ENCODE measurements at places on chromosomes 3 and 15. TPM values are rescaled to one million over a fixed set of nuclear protein-coding genes. Genes with fewer than 3 reads are reported as not detected.
A peak's percentile ranks its signal among the peaks of the same experiment; 100 is the strongest.

DNA sequence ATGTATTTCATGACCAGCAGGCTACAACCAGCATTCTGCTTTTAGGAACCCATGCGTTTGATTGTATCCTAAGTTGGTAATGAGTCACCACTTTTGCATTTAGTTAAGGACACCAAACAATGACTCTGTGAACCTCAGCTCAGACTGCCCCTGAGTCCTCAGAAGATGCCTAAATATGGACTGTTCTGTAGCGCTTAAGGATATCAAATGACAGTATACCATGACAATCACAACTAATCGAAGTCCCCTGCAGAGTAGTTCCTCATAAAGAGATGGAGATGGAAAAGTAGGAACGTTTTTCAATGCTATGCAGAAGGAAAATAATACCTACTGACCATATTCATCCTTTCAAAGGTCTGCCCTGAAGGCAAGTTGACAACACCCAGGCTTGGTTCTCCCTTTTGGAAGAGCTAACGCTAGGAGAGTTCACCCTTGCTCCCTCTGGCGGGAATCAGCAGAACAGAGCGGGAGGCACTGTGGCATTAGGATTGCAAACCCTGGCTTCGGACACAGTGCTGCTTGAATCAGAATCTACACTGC, 508.6 kb downstream of the FHIT start:
- DNase-seq, result no peak

DNA sequence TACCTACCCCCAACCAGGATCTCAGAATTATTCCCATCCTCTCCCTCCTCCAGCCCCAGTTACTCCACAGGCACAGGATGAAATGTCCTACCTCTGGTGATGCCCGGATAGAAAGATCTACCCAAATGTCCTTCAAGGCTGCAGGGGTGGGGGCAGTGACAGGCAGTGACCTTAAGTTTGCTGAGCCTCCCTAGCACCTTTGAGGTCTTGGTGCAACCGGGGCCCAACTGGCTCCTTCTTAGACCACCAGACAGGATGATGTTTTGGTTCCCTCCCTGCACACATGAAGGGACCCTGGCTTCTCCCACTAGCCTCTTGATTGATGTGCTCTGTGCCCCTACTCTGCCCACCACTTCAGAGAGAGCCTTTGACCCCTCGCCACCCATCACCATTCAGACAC, 36.4 kb downstream of the EXOG start:
- no peak for DNase-seq

GRCh38 chr3:120688121-120688520, 6.1 kb upstream of the HGD start:
- DNase-seq, result peak; percentile 50

DNA sequence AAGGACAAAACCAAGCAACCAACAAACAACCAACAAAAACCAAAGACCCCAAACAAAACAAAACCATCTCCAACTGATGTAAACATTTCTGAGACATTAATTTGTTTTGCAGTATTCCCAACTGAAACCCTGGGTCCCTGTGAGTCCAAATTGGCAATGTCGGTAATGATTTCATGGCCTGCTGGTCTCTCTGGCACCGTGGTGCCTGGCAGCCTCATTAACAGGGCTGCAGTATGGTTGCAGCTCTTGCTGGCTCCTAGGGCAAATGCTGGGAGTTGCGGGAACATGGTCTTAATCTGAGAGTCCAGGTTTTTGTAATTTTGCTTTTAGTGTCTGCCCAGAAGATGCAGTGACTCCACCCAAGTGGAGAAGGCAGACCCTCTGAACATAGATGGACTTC, 128.3 kb downstream of the SV2B start:
- no peak for DNase-seq

DNA sequence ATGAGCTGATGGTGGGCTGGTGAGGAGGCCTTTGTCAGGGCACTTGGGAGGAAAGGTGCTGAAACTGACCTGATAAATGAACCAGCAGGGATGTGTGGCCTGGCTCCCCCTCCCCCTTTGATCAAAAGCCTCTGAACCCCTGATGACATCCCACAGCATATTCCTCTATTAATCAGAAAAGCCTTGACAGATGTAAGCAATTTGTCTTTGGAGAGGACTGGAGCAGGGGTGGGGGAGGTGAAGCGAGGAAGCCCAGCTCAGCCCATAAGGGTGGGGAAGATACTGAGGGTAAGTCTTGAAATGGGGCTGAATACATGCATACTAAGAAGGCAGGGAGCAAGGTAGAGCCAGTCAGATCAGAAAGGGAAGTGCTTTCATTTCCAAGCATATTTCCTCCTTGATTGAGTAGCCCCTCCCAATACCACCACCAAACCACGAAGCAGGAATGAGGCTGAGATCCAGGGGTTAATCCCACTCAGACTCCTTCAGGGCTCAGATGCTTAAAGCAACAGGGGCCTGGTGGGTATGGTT, 34.7 kb upstream of the MRPS22 start:
- peak; percentile 57 for DNase-seq

- no peak for DNase-seq
Observed at GRCh38 chr3:110793611-110794010, 278.0 kb upstream of the NECTIN3 start.

GRCh38 chr3:172626021-172626640, 84.7 kb downstream of the NCEH1 start:
- no peak for DNase-seq

DNA sequence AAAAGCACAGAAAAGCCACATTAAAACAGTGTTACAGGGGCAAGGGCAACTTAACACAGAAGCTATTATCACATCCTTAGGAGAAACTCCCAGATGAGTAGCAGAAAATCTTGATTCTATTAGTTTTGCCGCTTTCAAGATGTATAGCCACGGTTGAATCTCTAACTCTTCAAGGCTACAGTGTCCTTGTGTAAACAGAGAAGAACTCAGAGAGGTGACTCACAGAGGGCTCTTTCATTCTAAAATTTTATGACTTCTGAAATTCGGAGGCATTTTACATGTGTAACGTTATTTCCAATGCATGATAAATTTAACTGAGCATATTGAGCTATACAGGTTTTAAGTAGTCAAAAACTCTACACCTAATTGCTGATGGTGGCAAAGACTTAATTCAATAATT, 846.6 kb downstream of the GBE1 start:
- DNase-seq, result no peak

DNA sequence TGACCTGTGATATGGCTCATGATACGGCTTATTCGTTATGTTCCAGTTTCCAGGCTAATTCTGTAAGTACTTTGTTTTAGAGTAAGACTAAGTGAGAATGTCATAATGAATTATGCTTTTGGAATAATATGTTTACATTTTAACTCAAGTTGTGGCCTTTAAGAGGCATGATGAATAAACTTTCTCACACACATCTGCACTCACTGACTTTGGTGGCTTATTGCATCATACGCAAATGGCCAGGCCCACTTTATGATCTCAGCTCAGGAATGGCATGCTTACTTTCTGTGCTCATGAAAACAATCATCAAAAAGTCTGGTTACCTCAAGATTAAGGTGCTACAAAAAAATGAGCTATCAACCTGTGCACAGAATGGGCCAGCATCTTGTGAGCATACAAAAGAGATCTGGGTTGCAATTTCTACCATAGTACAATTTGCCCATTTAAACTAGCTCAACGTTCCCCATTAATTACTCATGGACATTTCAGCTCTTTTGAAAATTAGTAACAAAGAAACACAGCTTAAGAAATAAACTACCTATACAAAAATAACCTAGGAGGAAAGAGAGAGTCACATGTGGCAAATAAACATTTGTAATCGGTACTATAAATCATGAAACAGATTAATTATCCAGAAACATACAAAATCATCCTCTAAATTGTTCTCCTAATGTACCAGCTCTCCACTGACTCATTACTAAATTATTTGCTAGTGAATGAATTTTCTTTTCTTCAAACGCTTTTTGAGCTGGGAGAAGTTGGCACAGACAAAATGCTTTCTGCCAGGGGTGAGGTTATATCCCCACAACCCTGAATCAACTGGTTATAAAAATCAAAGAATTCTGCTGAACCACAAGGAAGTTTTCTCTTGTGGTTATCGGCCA, 439.0 kb upstream of the ADAMTS9 start:
- DNase-seq, result peak; percentile 55

GRCh38 chr15:93035092-93035915, 53.7 kb downstream of the RGMA start:
- DNase-seq, result no peak

DNA sequence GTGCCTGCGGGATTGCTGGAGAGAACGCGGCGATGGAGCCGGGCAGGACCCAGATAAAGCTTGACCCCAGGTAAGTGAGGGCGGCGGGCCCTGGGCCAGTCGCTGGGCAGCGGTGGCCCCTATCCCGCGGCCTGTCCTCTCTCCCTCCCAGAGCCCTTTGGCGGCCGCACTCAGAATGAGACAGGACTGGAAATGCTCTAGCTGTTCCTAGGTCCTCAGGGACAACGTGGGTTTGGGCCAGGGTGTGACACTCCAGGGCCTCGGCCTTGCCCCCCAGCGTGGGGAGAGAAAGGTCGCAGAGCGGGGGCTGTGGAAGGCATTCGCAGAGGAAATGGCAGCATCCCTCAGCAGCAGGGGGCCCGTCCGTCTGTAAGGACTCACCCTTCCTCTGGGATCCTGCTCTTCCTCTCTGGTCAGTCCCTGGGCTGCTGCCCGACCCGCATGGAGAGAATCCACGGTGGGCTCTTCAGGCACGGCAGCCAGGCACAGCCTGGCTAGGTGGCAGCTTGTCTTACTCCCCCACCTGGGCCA, 412 bp downstream of the SLC51A start:
- no peak for DNase-seq

- DNase-seq, result no peak
Observed at GRCh38 chr3:189626286-189626685, 4.9 kb upstream of the TP63 start.

- DNase-seq, result peak; percentile 76
Observed at GRCh38 chr3:117628823-117629291, 919.3 kb downstream of the TUSC7 start.

DNA sequence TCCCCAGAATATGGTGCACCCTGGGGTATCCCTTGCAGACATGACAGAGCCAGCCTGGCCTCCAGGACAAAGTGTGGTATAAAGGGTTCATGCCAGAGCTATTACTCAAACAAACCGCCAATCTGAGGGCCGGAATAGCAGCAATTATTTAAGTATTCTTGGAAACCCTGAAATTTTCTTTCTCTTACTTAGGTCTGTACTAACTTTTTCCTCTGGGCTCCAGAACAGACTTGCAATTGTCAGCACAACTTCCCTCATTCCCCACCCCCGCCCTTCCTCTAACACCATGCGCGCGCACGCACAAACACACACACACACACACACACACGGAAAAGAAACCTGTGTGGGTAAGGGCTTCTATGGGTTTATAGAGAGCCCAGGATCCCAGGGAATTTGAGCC, 56.3 kb downstream of the ISG20 start:
- DNase-seq, result no peak

- DNase-seq, result no peak
Observed at GRCh38 chr3:139074565-139075115, 29.9 kb upstream of the PRR23C start.

DNA sequence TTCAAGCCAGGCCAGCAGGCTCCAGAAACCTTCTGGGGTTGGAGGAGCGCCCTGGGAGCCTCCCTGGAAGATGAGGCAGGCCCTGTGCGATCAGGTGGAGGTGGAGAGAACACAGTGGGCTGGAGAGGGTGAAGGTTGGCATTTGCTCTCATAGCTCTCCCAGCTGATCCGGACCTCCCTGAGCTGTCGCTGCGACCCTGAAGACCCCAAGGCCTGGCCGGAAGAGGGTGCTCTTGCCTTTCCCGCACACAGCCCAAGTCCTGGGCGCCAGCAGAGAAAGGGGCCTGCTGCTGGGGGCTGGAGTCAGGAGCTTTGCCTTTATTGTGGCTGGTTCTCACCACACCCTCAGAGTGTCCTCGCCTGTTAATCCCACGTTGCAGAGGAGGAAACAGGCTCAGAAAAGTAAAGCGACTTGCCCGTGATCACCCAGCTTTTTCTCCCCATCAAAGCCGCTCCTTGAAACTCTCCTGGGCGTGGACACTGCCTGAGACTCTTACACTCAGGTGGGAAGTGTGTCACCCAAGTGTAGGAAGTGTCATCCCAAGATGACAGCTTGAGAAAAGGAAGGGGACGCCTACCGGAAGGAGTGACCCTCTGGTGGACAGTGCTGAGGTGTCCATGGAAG, 8.6 kb upstream of the RPL29 start:
- peak; percentile 82 for DNase-seq

DNA sequence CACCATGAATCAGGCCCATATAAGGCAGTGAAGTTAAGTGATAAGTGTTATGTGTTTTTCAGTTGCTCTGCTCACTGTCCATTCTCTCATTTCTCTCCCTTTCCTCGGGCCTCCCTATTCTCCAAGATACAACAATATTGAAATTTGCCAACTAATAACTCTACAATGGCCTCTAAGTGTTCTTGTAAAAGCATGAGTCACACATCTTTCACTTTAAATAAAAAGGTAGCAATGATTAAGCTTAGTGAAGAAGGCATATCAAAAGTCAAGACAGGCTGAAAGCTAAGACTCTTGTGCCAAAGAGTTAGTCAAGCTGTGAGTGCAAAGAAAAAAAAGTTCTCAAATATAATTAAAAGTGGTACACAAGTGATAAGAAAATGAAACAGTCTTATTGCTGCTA, 675.4 kb downstream of the OTOL1 start:
- DNase-seq, result no peak

- no peak for DNase-seq
Observed at GRCh38 chr3:19488939-19489338, 340.6 kb downstream of the KCNH8 start.

DNA sequence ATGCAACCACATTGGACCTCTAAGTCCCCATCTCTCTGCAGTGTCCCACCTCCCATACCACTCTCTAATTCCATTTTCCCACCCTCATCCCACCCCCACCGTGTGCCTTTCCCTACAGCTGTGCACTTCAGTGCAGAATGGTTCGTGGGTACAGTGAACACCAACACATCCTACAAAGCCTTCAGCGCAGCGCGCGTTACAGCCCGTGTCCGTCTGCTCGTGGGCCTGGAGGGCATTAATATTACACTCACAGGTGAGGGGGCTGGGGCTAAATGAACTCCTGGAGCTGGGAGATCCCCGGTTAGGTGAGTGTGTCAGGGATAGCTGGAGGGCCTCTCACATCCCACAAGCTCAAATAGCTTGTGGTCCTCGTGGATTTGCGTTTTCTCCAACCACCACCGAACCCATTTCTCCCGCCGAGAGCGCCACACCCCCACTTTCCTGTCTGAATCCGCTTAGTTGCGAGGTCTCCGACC, 1.9 kb downstream of the DUOXA2 start:
- no peak for DNase-seq

DNA sequence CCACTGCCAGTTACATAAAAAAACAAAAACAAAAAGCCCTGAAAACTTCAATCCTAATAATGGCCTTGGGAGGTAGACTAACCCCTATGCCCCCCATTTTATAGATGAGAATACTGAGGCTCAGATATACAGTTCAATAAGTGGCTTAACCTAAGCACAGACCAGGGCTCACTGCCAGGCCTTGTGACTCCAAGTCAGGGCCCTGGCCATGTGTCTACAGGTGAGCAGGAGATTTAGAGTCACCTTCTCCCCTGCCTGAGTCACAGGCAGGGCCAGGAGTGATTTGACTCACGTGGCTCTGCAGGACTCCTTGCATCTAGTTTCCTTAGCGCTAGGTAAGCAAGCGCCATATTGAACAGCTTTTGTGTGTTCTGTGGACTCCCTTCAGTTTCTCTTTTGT, 98.6 kb upstream of the ETV5 start:
- DNase-seq, result no peak

The PLIN1 gene
- 2.2 TPM for total RNA-seq

The RBP2 gene
- total RNA-seq, result not detected

The GP5 gene
- 0.72 TPM for total RNA-seq

The SUCNR1 gene
- total RNA-seq, result 1.4 TPM

The GOLGA8S gene
- 4.6 TPM for total RNA-seq

The EBLN2 gene
- 13.2 TPM for total RNA-seq

The NOX5 gene
- 1.2 TPM for total RNA-seq

The GHRL gene
- not detected for total RNA-seq

The UBE3A gene
- total RNA-seq, result 108 TPM

The ONECUT1 gene
- total RNA-seq, result 11.1 TPM

The SHF gene
- 24.1 TPM for total RNA-seq

Measured in umbilical cord (tissue), 2 donors.